ENCODE measurements at places on chromosomes 7 and 10.

DNA sequence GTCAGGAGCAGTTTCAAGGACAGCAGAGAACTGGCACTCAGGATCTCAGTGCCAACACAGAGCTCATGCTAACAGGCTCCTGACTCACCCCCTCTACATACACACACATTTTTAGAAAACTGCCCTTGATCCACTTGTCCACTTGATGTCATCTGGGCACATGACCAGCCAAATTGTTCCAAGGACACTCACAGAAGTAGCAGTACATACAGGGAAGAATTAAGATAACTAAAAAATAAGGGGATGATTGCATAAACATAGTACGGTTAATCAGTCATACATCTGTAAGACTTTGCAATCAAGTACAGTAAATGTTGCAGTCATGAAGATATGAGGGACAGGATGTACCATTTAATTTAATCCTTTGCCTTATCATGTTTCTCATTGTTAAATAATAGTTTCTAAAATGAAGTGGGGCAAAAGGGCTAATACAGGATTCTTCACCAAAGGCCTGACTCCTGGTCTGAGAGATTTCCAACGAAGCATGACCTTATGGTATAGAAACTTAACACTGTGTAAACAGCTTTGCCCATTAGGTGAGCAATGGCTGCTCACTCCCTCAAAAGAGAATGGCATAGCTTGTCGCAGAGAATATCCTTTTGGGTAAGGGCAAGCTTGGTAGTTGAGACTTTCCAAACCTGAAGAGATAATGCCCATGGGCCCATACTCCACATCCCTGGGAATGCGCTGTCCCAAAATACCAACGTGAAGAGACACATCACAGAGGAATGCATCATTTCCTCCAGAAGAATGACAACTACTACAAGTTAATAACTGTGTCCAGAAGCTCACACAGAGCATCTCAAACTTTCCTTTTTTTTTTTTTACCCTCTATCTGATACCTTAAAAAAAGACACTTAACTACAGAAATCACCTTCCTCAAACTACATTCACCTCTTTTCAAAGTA is 94.1 kb downstream of the ARMH3 start:
- peak overlapping the region; percentile 42 for H3K27ac ChIP-seq
- DNase-seq = no peak
- H3K4me3 ChIP-seq = no peak overlapping the region
- H3K27me3 ChIP-seq = no peaks in the 10 kb centered on the region

DNA sequence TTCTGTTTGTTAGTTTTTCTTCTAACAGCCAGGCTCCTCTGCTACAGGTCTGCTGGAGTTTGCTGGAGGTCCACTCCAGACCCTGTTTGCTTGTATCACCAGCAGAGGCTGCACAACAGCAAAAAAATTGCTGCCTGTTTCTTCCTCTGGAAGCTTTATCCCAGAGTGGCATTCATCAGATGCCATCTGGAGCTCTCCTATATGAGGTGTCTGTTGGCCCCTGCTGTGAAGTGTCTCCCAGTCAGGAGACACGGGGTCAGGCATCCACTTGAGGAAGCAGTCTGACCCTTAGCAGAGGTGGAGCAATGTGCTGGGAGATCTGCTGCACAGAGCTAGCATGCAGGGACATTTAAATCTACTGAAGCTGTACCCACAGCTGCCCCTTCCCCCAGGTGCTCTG is 26.7 kb upstream of the CROT start:
- peaks cover 38% of the 10 kb centered on the region for H3K4me1 ChIP-seq
- H3K27me3 ChIP-seq = no peaks in the 10 kb centered on the region
- DNase-seq = no peak
- H3K36me3 ChIP-seq = no peaks in the 10 kb centered on the region
- no peak overlapping the region for H3K4me3 ChIP-seq

GRCh38 chr7:44461387-44461786 is 29.1 kb downstream of the NUDCD3 start:
- H3K36me3 ChIP-seq = peaks cover 42% of the 10 kb centered on the region
- H3K27me3 ChIP-seq = no peaks in the 10 kb centered on the region
- no peak overlapping the region for H3K27ac ChIP-seq

DNA sequence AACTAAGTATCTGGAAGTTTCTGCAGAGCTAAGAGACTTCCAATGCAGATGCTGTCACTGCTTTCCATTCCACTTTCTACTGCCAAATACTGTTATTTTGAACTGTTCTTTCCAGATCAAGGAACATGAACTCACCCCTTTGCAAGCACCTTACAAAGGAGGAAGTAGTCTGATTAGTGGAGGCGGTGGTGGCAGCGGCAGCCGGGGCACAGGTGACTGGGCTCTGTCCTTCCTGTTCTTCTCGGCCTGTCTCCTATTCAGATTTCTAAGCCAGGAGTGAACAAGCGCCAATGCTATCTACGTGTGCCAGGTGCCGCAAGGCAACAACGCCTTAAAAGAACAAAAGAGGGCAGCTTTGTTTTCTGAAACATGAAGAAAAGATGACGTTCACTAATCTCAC is 44.9 kb downstream of the BEND7 start:
- no peaks in the 10 kb centered on the region for H3K36me3 ChIP-seq
- DNase-seq = no peak
- H3K27me3 ChIP-seq = no peaks in the 10 kb centered on the region
- H3K27ac ChIP-seq = no peak overlapping the region

DNA sequence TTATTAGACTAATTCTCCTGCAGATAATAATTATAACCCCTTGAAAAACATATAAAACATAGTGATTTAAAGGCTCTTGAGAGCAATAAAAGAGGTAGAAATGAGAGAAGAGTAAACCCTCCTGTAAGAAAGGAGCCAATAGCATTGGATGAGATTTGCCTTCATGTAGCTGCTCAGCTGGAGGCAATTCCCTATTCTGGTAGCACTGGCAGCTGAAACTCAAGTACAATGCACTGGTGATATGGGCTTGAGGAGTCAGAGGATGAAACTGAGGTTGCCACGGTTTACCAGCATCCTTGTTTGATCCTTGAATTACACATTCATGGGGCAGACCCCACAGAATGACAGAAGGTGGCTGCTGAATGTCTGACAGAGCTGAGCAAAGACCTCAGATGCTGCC is 76.4 kb downstream of the CTTNBP2 start:
- H3K36me3 ChIP-seq = no peaks in the 10 kb centered on the region
- no peak overlapping the region for H3K4me3 ChIP-seq
- DNase-seq = no peak
- H3K27me3 ChIP-seq = no peaks in the 10 kb centered on the region

DNA sequence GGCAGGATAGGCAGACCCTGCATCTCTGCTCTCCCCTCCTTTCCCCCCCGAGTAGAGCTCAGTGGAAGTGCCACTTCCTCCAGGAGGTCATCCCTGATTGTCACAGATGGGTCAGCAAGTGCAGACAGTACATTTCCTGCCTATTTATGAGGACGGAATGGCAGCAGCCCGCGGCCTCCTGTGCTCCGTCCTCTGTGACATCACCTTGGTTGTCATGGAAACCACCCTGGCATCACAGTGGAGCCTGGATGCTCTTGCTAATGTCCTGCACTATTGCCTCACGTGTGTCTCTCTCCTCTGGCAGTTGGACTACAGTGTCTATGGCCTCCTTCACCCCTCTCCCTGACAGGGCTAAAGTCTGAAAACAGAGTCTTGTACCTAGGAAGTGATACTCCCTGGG is 148.6 kb downstream of the SH3PXD2A start:
- no peaks in the 10 kb centered on the region for H3K27me3 ChIP-seq
- no peak overlapping the region for H3K4me3 ChIP-seq
- H3K4me1 ChIP-seq = no peaks in the 10 kb centered on the region
- H3K36me3 ChIP-seq = no peaks in the 10 kb centered on the region

- DNase-seq = no peak
- H3K27me3 ChIP-seq = no peaks in the 10 kb centered on the region
- no peak overlapping the region for H3K4me3 ChIP-seq
- no peaks in the 10 kb centered on the region for H3K36me3 ChIP-seq
- no peak overlapping the region for H3K27ac ChIP-seq
These were observed 180.7 kb upstream of the GPR26 start for GRCh38 chr10:123485341-123485960.
